ENCODE measurements at places on chromosomes 13 and 19. TPM values are rescaled to one million over a fixed set of nuclear protein-coding genes. Genes with fewer than 3 reads are reported as not detected.

Gene TNFSF9
- total RNA-seq = 1.0 TPM

Gene PGLYRP2
- total RNA-seq = not detected

Gene TEAD2
- total RNA-seq = 65.2 TPM

Gene TLE6
- 0.20 TPM for total RNA-seq

Gene ZIM2
- not detected for total RNA-seq

Gene GPR4
- total RNA-seq = 26.0 TPM

Gene KLF12
- total RNA-seq = 0.60 TPM

Gene SIGLEC10
- not detected for total RNA-seq

Gene CA11
- total RNA-seq = 0.54 TPM

Gene FAM124A
- 15.5 TPM for total RNA-seq

Gene CCDC194
- total RNA-seq = not detected

Gene DLEU7
- total RNA-seq = not detected

Gene RASGRP4
- not detected for total RNA-seq

Gene ZNF569
- 3.6 TPM for total RNA-seq

Gene CIC
- total RNA-seq = 42.8 TPM

Gene SOX1
- not detected for total RNA-seq

Gene VWA8
- total RNA-seq = 7.8 TPM

Gene KLK3
- not detected for total RNA-seq

Gene SOX21
- total RNA-seq = not detected

Gene LACC1
- 1.7 TPM for total RNA-seq

Gene ZNF878
- total RNA-seq = 0.80 TPM

Gene PNMA8A
- 0.80 TPM for total RNA-seq

Gene NLRP7
- total RNA-seq = not detected

Data from mammary microvascular endothelial cell (primary cell).